ENCODE measurements at places on chromosomes 5 and 9.

DNA sequence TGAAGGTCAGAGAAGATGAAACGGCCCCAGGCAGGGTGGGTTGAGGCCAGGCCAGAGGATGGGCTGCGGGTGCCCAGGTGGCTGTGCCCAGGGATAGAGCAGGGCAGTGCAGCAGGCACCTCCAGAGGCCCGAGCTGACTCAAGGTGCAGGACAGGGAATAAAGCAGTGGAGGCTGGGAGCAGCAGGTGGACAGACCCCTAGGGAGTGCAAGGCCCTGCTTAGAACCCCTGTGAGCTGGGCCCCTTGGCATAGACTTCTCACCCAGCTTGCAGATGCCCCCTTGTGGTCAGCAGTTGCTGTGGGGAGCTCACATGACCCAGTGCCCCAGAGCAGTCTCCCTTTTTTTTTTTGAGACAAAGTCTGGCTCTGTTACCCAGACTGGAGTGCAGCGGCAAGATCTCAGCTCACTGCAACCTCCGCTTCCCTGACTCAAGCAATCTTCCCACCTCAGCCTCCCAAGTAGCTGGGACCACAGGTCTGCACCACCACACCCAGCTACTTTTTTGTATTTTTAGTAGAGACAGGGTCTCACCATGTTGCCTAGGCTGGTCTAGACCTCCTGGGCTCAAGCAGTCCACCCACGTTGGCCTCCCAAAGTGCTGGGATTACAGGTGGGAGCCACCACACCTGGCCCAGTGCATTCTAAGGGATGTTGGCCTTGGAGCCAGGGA, 118.8 kb downstream of the WNK2 start:
- peak; percentile 38 for DNase-seq

DNA sequence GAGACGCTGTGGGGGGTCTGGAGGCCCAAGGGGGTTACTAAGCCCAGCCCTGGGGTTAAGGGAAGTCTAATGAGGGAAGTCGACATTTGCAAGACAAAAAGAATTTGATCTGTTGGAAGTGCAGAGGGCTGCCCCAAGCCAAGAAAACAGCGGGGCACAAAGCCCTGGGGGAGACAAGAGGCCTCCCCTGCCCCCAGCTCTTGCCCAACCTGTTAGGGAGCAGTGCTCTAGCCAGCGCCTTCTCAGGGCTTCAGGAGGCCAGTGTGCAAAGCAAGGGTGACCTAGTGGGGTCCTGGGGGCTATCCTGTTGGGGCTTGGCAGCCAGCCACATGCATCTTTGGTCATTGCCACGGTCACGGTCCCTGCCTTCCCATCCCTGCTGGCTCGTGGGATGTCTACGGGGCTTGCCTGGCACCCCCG, 25.2 kb downstream of the GFI1B start:
- DNase-seq, result no peak

DNA sequence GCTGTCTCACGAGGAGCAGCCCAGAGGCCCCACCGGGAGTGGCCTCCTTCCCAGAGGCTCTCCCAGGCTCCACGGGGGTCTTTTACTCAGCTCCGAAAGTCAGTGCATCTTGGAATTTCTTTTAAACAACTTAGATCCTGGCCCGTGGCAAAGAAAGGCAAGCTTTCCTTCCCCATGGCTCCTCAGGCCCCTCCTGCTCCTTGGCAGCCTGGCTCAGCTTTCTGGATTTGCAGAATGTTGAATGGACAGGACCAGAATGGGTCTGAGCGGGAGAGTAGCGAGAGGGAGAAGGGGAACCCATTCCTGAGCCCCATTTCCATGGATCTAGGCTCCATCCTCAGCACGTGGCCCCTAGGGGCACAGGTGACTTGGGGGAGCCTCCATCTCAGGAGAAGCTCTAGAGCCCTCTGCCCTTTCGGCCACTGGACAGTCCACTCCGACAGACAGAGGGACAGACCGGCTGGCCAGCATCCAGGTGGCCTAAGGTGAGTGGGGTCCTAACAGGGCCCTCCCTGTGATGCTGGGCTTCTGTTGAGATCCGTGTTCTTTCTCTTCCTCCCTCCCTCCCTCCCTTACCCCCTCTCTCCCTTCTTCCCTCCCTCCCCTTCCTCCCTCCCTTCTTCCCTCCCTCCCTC, 173.9 kb upstream of the PPP1R26 start:
- no peak for DNase-seq

GRCh38 chr9:137159105-137160053, 10.5 kb downstream of the LRRC26 start:
- DNase-seq, result no peak

DNA sequence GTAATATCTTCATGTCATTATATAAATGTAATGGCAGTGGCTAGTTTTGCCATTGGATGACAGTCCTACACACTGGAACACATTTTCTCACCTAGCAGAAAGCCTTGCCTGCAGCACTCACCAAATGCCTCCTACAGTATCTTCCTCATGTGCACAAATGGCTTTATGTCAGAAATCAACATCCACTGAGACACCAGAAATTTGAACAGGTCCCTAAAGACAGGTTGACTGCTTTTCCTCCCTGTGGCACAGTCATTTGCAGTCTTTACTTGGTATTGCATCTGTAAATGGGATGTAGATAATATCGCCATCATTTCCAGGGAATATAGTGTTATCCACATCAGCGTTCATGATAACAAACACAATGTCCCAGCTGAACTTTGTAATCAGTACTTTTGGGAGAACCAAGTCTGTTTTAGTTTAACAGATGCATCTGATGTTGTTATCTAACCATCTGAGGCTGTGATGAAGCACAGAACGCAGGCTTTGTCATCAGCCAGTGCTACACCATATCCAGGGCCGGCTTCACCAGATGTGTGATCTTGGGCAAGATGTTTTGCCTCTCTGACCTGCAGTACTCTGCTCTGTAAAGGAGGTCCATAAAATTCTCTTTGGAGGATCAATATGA, 83.9 kb upstream of the TAS2R1 start:
- no peak for DNase-seq

- DNase-seq, result no peak
These were observed 49.0 kb downstream of the TEX10 start for GRCh38 chr9:100303747-100304146.

GRCh38 chr9:127118597-127119319, 3.7 kb downstream of the ANGPTL2 start:
- DNase-seq, result no peak

DNA sequence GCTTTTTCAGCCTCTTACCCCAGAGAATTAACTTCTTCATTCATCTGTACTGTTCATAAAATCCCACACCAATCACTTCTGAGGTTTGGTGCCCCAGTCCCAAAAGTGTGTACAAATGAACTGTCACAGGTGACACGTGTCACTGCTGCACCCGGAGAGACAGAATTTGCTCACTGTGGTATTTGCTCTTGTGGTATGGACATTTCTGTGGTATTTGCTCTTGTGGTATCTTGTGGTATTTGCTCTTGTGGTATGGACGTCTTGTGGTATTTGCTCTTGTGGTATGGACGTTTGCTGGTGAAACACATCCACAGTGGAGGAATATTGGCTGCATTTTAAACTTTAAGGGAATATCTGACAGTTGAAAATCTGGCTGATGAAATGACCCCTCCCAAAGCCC, 214.9 kb upstream of the DAP start:
- no peak for DNase-seq

DNA sequence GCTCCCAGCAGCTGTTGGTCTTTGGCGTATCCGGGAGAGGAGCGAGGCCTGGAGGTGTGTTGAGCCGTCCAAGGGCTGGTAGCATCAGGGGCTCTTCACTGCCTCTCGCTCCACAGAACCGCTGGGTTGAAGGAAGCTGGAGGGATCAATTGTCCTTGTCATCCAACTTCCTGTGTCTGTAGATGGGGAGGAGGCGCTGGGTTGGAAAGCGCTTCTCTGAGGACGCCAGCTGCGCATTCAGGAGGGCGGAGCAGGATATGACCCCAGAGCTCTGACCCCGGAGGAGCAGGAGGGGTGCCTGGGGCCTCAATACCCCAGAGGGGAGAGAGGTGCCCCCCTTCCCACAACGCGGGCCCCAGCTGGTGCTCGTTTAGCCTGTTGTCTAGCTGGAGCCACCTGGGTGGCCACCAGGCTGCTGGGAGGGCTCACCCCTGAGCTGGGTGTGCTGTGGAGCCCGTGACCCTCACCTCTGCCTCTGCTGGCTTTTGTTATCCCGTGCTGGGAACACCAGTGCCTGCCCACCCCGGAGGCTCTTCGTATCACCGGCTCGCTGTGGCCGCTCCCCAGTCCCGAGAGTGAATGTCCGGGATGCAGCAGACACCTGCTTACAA, 2.0 kb upstream of the DBH start:
- DNase-seq, result no peak

DNA sequence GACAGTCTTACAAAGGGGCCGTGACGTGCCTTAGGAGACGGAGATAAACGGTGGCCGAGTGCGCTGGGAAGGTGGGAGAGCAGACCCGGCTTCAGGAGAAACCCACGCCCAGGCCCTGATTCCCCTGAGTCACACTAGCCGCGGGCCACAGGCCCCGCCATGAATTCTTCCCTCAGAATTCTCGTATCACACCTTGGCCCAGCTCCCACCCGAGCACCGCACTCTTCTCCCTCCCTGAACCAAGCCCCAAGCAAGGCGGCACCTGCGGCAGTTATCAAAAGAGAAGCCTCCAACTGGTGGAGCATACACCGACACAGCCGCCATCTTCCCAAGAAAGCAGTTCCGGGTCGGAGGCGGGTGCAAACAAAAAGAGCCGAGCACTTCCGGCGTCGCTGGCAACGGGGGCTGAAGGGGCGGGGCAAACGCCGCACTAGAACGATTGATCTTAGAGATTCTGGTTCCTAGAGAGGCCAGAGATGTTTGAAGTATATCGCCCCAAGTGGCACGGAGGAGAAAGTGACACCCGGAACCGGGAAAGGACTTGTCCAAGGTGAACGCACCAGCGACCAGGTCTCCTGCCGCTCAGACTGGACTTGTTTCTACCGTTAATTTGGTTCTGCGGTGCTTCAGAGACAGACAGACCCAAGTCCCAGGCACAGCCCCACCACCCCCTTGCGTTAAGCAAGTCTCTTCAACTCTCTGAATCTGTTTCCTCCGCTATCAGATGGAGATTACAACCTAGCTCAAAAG, at the start of gene PSMB7:
Gene PSMB7, minus strand, starts transcription at position 341 of the 750 bp plus-strand sequence. Its CDS starts 17 bp downstream, at position 324.
- peak; percentile 99 for DNase-seq

- no peak for DNase-seq
These were observed 204.9 kb downstream of the SMARCA2 start for GRCh38 chr9:2220036-2220435.
